G401 (cell line): ENCODE measurements at places on chromosomes 5 and 9. TPM values are rescaled to one million over a fixed set of nuclear protein-coding genes. Genes with fewer than 3 reads are reported as not detected.
A peak's percentile ranks its signal among the peaks of the same experiment; 100 is the strongest.

ZNF879 gene
- total RNA-seq, result 1.4 and 3.5 TPM in 2 replicates

DNA sequence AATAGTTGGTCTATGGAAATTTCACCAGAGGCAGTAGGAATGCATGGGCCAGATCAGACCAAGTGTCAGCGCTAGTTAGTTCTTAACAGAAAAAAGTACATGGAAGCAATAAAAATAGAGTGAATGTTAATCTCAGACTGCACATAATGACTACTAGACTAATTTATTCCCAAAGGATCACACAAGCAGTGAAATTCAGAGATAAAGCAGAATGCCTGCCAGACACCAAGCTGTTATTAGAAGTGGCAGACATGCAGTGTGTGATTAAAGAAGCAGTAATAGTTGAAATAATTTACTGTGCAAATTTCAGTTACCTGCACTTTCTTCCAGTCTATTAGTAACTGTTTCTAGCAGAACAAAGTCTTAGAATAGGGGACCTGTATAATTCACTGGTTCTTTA is 1024.2 kb downstream of the CDH9 start:
- no peak for DNase-seq

SLC4A9 gene
- total RNA-seq, result not detected in 2 replicates

ZDHHC21 gene
- total RNA-seq, result 2.4 and 3.9 TPM in 2 replicates

- DNase-seq, result no peak
Measured at GRCh38 chr9:37066139-37066725, 32.2 kb upstream of the PAX5 start.

DNA sequence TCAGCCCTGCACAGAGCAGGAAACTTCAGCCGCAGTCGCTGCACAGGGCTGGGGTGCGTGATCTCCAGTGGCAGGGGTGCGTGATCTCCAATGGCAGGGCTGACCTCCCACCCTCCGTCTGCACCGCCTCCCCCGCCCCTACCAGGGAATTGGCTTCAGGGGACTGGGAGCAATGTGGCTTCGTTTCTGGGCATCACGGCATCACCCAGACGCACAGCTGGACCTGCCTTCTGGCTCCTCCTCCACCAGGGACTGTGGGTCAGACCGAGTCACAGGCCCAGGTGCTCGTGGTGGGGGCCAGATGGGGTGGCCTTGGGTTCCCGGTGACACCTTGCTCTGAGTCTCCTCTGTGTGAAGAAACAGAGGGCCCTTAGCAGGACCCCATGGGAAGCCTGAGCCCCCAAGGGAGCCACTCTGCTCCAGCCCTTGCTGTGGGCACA is 51.1 kb downstream of the AHRR start:
- DNase-seq, result no peak

- no peak for DNase-seq
Measured at GRCh38 chr5:74786851-74787250, 19.8 kb downstream of the NSA2 start.

GRCh38 chr5:11909471-11909870 is 5.2 kb upstream of the CTNND2 start:
- DNase-seq, result no peak

OTULINL gene
- 0.25 and 1.7 TPM in 2 replicates for total RNA-seq

DPM2 gene
- 17.1 and 39.0 TPM in 2 replicates for total RNA-seq

DNA sequence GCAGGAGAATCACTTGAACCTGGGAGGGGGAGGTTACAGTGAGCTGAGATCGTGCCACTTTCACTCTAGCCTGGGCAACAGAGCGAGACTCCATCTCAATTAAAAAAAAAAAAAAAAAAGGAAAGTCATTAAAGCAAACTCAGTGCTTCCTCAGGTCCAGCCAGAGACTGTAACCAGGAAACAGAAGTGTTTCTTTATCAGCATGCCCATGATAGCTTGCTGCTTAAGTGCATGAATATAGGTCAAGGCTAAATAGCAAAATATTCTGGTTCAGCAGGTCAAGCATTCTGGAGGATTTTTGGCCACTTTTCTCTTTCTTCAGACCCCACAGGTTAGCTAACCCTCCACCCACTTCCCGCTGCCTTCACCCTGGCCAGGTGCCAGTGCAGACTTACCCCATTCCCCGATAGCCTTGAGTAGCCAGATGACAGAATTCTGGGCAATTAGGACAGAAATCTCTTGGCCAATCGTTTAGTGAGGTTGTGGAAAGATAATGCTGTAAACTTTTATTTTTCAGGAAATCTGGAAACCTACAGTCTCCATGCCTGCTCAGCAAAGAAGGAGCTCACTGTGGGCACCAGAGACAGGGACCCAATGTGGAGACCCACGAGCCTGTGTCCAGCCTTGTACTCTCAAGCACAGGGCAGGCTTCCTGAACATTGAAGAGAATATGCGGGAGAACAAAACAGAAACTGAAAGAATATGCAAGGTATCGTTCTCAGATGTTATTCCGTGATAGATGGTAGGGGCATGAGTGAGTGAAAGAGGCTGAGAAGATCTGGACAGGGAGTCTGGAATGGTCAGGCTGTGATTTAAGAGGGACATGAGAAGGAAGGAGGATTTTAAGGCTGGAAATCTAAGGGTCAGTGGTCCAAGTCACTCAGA is 4.2 kb upstream of the UGT3A2 start:
- DNase-seq, result no peak

LRRC19 gene
- not detected in 2 replicates for total RNA-seq

- no peak for DNase-seq
Measured at GRCh38 chr9:106072421-106072820, 378.1 kb downstream of the TMEM38B start.

DNA sequence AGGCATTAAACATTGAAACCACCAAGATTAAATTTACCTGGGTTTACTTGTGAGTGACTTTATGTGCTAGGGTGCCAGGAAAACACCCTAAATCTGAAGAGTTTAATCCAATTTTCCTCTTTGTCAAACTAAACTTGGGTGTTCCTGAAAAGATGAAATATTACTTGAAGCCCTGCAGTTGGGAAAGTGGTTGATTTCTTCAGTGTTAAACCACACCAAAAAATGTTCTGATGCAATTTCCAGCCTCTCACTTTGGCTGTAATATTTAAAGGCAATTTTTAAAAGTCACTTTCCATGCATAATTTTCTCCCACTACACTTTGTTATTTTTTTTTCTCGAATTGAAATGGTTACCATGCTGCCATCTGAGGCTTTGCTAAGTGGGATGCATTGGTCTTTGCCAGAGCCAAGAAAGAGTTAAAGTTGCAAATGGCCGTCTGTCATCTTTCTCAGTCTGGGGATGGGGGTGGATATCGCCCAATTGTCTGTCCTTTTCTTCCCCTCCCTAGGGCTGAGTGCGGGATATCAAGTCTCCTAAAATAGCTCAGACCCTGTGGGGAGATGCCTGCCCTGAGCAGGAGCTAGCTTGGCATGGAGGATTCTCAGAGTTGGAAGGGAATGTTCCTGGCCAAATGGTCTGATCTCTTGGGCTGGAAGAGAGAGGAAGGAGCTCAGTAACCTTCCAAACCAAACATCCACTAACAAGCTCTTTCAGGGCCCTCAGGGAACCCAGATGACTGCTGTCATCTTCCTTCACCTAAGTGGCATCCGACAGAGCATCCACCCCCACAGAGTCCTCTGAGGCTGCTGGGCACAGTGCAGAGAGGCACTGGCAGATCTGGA is 13.6 kb upstream of the SHB start:
- no peak for DNase-seq

GRCh38 chr9:98992107-98992884 is 48.6 kb downstream of the COL15A1 start:
- DNase-seq, result no peak

C5orf46 gene
- total RNA-seq, result not detected in 2 replicates

ORM2 gene
- not detected in 2 replicates for total RNA-seq

GRCh38 chr5:143064676-143065075 is 294.5 kb downstream of the ARHGAP26 start:
- no peak for DNase-seq

DNA sequence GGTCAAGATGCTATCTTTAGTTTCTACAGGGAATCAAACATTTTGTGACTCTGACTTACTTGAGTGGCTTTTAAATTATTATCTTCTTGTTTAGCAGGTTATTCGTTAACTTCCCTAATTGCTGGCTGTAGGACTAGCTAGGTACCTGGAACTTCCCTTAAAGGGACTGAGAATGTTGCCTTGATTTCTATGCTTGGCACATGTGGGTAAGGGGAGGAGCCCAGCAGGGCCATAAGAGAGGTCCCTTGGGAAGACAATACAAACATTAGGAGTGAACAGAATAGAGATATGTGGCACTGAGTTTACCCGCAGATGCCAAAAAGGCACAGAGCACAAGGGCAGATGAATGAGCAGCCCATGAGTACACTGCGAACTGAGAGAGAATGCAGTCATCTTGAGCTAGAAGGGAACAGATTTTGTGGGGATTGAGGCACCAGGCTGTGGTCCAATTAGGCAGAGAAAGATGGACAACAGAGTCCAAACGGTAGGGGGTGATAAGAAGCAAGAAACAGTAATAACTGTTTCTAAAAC is 9.8 kb downstream of the CKMT2 start:
- peak; percentile 46 for DNase-seq

GRCh38 chr5:53575831-53576230 is 15.4 kb downstream of the NDUFS4 start:
- DNase-seq, result no peak

GPR150 gene
- not detected in 2 replicates for total RNA-seq

DNA sequence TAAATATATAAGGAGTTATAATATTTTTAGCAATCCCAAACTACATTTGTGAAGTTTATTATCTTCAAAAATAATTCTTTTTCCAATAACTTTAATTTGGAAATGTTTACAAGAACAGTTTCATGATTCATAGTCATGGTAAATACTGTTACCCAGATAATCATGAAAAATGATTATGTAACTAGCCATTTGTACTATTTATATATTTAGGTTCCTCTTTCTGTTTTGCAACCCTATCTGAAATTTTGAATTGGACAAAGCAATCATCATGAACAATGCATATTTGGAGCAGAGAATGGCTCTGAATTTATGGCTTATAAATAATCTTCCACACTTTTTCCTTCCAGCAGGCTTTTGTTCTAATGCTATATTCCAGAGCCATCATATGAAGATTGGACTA is 499.7 kb downstream of the SLCO4C1 start:
- DNase-seq, result no peak

CNTLN gene
- total RNA-seq, result 9.1 and 11.1 TPM in 2 replicates

F12 gene
- 3.1 and 11.4 TPM in 2 replicates for total RNA-seq

DNA sequence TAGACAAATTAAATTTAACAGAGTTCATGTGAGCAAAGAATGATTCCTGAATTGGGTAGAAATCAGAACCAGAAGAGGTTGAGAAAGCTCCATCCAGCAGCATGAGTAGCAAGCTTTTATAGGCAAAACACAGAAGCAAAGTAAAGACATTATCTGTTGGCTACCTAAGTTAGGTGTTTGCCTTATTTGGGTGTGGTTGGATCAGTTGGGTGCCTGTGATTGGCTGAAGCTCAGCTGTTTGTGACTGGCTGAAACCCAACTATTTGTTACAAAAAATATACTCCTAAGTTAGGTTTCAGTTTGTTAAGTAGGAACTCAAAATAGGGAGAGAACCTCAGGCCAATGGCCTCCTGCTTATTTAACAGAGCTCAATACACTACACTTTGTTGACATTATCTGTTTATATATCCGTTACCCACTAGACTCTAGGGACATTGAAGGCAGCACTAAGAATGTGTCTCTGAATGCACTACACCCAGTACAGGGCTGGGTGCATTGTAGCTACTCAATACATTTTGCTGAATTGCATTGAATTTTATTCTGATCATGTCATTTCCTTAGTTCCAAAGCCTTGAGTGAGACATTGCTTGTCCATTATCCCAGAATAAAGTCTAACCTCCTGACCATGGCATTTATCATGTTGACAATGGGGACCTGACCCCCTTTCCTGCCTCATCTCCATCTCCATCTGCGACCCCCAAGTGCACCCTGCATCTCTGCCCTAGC is 98.7 kb downstream of the CCDC192 start:
- DNase-seq, result no peak

CAVIN4 gene
- total RNA-seq, result 0.49 and 0.68 TPM in 2 replicates

DNA sequence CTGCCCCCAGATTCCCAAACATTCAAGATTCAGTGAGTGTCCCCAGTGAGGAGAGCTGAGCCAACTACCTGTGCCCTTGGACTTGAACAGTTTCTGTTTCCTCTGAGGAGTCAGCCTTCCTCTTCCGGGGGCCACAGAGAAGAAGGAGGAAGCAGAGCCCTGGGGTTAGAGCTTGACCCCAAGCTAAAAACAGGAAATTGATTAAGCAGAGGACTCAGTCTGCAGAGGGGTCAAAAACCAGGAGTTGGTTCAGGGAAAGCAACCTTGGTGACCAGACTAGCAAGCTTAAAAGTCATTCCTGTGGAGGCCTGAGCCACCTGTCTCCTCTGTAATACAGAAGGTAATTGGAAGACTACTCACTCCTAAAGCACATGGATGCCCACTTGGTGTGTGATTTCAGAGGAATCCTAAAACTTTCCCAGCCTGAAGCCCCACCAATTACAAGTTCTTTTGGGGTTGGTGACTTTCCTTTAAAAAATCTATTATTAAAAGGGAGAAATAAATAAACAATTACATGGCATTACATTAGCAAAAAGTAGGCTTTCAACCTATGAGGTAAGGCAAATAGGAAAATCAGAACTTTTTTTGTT is 64.2 kb upstream of the SELENOP start:
- DNase-seq, result no peak

DNA sequence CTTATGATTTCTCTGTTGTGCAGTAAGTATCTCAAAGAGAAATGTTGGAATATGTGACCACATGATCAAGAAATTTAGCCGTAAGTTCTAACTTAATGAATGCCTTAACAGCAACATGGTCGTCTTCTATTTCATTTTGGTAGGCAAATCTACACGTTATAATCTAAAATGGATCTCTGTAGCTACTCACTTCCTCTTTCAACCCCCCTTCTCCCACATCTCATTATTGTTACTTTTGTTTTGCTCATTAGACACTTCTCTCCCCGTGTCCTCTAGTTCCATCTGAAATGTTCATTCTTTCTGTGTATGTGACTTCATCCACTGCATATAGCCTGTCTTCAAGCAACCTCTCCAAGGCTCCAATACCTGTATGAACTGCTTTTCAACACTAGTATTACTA is 27.1 kb upstream of the LPAR1 start:
- DNase-seq, result no peak

GRCh38 chr9:92897323-92897722 is 19.5 kb upstream of the ZNF484 start:
- DNase-seq, result no peak

DNA sequence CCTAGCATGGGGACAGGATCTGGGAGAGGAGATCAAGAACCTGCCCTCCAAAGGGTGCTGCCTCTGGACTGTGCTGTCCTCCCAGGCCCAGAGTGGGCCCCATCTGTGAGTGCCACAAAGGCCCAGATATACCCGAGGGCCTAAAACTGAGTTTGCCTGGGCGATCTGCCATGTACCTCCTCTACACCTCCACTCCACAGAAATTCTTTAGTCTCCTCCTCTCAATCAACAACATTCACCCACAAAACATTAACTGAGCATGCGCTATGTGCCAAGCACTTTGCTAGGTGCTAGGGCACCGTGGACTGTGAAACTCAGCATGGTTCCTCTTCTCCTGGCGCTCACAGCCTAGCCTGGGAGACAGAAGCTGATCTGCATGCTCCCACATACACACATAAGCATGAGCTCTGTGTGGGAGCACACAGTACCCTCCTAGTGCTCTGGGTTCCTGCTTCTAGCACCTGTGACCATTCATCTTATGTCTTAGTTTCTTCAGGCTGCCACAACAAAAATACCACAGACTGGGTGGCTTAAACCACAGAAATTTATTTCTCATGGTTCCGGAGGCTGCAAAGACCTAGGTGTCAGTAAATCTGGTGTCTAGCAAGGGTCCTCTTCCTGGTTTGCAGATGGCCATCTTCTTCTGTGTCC is 82.0 kb upstream of the FSTL4 start:
- DNase-seq, result no peak
